ENCODE measurements at places on chromosomes 3 and 15.

DNA sequence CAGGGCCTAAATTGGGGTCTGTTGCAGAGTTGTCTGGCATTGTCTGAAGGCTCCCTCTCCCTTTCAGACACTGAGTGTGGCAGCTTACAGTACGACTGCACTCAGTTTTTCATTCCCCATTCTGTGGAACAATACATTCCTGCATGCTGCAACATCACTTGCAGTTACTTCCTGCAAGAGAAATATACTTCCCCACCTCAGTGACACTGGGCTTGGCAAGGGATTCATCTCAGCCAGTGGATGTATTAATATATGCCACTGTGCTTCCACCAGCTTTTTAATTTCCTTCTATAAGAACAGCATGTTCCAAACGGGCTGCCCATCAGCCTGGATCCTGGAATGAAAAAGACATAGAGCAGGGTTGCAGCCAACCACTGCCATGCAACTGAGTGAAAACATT is 23.1 kb downstream of the B3GALNT1 start:
- no peak for DNase-seq

DNA sequence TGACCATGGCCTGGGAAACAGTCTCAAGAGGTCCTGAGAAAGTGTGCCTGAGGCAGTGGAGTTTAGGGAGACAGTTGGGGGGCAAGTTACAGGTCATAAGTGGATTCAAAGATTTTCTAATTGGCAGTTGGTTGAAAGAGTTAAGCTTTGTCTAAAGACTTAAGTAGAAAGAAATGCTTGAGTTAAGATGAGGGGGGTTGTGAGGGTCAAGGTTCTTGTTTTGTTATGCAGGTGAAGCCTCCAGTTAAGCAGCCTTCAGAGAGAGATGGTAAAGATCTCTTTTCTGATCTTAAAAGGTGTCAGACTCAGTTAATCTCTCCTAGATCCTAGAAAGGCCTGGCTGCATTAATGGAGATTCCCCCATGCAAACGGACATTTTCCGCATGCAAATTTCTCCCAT is 356.3 kb upstream of the C2CD4B start:
- no peak for DNase-seq

GRCh38 chr3:70150599-70150998 is 151.1 kb downstream of the SAMMSON start:
- DNase-seq: no peak

DNA sequence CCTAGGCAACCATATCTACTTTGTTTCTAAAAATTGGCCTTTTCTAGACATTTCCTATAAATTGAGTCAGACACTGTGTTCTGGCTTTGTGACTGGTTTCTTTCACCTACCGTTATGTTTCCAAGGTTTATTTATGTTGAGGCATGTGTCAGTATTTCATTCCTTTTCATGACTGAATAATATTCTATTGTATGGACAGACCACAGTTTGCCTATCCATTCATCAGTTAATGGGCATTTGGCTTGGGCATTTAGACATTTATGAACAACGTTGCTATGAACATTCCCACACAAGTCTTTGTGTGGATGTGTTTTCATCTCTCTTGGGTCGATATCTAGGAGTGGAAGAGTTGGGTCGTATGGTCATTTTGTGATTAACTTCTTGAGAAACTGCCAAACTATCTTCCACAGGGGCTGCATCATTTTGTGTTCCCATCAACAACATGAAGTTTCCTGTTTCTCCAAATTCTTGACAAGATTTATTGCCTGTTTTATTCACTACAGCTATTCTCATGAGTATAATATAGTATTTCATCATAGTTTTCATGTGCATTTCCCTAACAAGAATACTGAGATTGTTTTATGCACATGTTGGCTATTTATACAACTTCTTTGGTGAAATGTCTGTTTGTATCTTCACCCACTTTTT is 3.5 kb upstream of the EFCC1 start:
- no peak for DNase-seq

DNA sequence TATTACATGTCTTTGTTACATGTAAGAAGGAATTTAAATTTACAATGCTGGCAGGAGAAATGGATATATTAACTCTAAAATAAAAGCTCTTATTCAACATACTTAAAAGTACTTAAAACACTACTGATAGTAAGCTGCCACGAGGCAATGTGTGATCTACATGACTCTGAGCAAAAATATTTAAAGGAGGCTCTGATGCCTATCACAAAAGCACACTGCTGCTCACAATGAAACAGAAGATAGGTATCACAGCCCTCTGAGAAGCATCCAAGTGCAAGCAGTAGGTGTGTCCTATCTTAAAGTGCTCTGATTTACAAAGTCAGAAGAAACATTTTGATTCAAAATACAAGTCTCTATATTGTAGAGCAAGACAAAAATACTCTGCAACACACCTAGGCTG is 371.2 kb upstream of the WNT5A start:
- no peak for DNase-seq

- DNase-seq: no peak
Measured at GRCh38 chr3:52004163-52004787, 8.6 kb upstream of the RPL29 start.

DNA sequence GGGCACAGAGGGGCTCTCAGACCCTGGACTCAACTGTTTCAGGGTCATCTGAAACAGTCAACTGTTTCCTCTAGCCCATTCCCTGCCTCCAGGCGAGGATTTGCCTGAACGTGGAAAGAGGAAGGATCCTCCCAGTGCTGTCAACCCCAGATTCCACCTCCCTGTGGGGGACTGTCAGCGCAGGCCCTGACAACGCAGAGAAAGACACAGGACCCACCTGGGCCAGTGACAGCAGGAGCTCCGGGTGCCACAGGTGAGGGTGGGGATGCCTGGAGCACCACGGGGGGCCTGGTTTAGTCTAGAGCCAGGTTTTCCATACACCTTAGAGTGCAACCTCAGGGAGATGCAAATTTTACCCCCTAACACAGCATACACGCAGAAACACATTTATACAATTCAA is 19.5 kb upstream of the LAMP3 start:
- DNase-seq: no peak

- DNase-seq: no peak
Measured at GRCh38 chr3:74789111-74789510, 174.7 kb upstream of the CNTN3 start.

DNA sequence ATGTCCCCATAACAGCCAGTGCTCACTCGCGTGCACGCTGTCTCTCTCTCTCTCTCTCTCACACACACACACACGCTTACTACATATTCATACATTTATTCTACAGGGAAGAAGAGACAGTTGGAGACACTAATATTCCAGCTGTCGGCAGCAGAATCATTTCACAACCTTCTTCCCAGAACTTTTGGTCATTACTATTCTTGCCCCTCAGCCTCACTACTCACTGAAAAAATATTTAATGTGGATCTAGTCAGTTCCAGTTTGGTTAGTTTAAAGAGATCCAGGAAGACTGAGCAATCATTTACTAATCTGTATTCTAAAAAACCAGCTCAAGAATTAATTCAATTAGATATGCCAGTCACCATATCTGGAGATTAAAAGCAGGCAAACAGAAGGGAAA is 394.9 kb downstream of the PTPRG start:
- no peak for DNase-seq

GRCh38 chr3:13690636-13691035 is 141.7 kb downstream of the FBLN2 start:
- no peak for DNase-seq

DNA sequence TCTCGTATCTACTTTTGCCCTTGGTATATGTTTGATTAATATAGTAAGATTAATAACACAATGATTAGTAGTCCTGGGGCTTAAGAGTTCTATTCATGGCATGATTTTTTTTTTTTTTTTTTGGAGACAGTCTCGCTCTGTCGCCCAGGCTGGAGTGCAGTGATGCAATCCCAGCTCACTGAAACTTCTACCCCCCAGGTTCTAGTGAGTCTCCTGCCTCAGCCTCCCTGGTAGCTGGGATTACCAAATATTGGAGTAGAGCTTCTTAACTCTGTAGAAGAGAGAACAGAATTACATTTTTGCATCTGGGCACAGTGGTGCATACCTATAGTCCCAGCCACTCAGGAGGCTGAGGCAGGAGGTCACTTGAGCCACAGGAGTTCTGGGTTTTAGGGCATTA is 58.9 kb downstream of the RAB7A start:
- DNase-seq: no peak

GRCh38 chr3:31550452-31551251 is 17.9 kb downstream of the STT3B start:
- DNase-seq: peak; percentile 47

DNA sequence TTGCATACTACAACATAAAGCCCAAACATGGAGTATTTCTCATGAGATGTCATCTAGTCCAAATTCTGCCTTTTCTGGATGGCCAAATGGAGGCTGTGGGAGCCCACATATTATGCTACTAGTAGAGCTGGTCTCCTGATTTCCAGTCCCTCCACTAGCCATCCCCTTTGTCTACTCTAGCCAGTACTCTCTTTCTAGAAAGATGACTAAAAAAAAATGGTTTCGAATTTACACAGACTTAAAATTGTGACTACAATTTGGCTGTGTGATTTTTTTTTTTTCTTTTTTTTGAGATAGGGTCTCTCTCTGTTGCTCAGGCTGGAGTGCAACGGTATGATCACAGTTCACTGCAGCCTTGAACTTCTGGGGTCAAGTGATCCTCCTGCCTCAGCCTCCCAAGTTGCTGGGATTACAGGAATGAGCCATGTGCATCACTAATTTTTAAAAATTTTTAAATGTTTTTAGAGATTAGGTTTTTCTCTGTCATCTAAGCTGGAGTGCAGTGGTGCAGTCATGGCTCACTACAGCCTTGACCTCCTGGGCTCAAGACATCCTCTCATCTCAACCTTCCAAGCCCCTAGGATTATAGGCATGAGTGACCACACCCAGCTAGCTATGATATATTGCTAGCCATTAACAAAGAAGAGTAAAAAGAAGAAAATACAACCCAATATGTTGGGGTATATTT is 273.9 kb downstream of the ADAMTSL3 start:
- DNase-seq: no peak

GRCh38 chr3:197495499-197495898 is 60.3 kb downstream of the BDH1 start:
- no peak for DNase-seq

DNA sequence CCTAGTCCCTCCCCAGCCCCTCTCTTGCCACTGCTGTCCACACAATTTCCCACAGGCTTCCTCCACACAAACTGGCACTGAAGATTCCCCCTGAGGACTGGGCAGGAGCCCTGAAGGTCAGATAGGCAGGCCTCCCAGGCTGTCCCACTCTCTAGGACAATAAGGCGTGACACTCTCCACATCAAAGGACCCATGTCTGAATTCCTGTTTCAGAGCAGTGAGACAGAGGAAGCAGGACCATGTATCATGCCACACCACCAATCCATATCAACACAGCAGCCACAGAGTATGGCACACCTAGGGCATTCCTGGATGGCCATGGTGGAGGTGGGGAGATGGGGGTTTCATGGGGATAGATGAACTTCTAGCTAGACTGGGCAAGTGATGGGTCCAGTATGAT is 13.8 kb upstream of the CCR1 start:
- DNase-seq: no peak

DNA sequence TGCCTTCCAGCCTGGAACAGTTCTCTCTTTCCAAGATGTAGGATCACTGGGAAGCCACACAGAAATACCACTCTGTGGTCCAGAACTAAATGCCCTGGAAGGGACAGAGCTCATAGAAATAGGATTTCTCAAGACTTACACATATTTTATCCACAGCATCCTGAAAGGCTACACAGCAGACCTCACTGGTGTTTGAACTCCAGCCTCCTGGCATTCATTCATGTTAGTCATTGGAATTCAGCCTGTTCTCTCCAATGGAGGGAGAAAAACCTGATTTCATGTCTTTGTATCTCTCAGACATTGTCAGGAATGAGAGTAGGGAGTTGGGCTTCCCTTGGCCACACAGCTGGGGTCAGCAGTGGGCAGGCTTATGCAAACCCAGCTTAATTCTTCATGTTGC is 121.1 kb upstream of the PPP2R3A start:
- DNase-seq: no peak

- DNase-seq: no peak
Measured at GRCh38 chr15:44092221-44092620, 102.8 kb downstream of the FRMD5 start.

DNA sequence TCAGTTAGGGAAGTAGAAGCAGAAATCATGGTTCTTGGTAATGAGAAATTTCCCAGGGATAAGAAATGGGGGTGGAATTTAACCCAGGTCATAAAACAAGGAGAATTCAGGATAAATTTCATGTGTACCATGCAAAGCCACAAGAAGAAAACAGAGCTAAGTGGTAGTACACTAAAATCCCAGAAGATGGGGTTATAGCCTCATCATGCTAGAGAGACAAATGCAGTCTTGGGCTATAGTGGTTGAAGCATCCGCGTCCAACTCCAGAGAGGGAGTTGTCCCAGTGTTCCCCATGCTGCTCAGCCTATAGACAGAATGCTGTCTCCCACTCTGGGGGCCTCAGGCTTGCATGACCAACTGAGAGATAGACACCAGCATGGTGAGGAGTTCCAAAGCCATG is 36.2 kb upstream of the CLRN1 start:
- no peak for DNase-seq

GRCh38 chr3:12859840-12860239 is 18.5 kb upstream of the RPL32 start:
- DNase-seq: no peak

GRCh38 chr3:150917951-150918350 is 12.7 kb upstream of the MINDY4B start:
- no peak for DNase-seq

DNA sequence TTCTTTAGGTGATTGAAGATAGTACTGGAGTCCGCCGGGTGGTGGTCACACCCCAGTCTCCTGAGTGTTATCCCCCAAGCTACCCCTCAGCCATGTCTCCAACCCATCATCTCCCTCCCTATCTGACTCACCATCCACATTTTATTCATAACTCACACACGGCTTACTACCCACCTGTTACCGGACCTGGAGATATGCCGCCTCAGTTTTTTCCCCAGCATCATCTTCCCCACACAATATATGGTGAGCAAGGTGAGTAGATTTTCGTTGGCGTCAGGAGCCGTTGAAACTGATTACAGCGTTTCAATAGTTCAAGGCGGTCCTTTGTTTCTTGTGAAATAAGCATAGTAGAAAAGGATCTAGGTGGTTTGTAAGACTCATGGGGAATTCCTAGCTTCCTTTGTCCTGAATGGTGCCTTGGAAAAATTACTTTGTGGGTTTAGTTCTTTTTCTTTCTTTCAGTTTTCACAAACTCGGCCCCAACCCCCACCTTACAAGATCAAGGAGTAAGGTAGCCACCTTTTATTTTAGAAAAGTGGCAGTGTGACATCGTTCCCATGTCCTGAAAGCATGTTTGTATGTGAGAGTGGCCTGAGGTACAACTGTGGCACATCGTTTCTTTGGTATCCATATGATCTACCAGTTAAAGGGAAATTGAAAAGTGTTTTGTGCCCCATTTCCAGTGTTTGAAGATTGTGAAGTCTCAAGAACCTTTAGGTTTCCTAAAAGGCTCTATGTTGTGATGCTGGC is 200.6 kb downstream of the GHSR start:
- no peak for DNase-seq

DNA sequence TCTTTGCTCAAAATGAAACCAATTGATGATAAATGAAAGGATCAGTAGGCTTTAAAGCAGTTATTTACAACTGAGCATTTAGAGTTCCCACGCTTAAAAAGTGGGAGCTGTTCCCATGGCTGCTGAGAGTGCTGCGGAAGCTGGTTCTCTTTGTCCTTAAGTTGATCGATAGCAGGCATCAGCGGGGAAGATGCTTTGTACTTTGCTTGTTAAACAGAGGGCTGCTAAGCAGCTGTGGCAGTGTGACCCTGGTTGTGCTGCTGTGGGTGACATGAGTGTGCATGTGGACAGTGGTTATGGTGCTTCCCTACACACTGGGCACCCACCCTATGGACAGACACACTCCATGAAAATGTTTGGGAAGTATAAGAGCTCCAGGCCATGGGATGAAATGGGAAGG is 96.3 kb downstream of the PTPRG start:
- no peak for DNase-seq

Measured in hematopoietic multipotent progenitor cell treated with erythropoietin and hydrocortisone succinate and interleukin-3 and kit ligand, for 15 days (in vitro differentiated cells).